Fibroblast of upper back skin (primary cell): ENCODE measurements at places on chromosomes 11 and 22.

GRCh38 chr11:9153651-9154050 is 62.3 kb upstream of the SCUBE2 start:
- no peak for DNase-seq

DNA sequence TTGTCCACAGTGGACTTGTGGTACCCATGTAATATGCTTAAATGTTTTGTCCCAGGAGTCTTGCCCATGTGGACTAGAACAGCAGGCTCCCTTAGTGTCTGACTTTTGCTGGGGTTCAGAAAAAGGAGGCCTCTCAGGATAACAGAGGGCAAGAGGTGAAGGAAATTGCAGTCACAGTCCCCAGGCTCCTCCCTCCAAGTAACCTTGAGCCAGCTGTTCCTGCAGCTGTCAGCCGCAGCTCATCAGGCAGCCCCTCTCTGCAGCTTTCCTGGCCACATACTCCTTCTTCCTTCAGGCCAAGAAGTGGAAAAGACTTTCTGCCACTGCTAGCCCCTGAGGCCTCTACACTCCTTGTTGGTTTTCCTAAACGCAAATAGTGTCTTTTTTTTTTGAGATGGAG is 6.3 kb upstream of the MYO18B start:
- no peak for DNase-seq

GRCh38 chr22:48493733-48494132 is 1333.9 kb downstream of the BRD1 start:
- DNase-seq = no peak

DNA sequence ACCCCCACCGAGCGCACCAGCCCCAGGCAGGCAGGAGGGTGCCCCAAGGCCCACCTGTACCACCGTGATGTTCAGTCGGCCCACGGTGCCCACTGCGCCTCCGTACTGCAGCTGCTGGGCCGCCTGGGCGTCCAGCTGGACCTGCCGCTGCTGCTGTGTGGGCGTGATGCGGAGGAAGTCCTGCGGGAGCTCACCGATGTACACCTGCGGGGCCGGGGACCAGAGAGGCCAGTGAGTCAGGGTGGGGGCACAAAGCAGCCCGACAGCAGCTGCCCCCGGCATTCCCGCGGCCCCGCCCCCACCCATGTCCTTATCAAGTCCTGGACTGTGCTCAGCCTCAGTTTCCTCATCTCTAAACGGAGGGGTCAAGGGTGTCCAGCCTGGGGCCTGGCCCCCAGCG is 13.8 kb downstream of the TOLLIP start:
- no peak for DNase-seq

DNA sequence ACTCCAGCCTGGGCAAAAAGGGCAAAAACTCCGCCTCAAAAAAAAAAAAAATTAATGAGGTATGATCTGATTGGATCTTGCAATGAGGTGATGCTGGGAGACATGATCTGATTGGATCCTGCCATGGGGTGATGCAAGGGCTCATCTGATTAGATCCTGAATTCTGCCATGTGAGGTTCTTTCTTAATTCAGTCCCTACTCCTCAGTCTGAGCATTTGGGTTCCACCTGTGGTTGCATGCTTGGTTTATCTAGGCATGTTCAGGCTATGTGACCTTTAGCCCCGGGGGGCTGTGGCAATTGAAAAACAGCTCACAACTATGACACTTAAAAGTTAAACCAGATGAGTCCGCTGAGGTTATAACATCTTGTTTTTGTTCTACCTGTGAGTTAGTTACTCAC is 4.8 kb upstream of the TRIM6 start:
- no peak for DNase-seq

DNA sequence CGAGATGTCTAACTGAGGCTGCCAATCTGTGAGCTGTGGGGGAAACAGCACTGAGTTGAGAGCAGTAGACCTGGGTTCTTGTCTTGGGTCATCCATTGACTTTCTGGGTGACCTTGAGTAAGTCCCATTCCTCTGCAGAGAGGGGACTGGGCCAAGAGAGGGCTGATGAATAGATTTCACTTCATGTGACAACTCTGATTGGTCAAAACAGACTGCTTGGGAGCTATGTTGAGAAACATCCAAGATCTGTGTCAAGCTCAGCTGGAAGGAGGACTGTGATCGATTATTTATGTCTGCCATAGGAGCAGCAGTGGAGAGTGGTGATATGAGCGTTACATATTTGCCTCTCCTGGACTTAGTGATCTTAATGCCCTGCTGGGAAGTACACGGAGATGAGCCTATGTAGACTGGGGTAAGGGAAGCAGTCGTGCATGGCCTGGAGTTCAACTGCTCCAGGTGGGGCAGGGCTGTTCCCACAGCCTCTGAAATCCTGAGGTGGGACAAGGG is 47.7 kb downstream of the OTOG start:
- DNase-seq = no peak

DNA sequence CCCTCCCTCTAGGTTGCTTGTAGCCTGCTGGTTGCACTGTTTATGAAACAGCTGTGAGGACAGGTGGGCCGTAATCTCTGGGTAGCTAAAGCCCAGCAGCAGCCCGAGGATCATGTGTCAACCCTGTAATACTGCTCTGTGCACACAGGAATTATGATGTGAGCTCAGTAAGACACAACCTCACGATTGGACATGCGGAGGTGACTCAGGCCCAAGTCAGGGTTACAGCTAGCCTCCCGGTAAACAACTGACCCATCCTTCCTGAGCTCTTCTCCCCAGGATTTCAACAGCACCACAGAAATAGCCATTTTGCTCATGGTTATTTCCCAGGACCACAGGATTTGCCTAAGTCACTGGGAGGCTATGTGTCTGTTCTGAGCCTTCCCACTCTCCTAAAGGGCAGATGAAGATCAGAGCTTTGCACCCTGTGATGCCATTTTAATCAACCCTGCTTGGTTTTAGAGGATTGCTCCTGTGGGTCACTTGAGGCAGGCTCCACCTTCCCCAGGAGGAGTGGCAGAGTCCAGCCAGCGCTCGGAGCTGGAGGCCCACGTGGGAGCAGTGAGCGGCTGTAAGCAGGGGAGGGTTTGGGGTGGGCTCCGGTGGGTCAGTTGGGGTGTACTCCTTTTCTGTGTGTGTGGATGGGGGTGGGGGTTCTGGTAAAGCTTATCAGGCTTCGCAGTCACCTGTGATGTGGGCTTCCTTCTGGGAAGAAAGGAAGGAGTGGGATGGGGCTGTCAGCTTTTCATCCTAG is at the start of gene AMPD3:
AMPD3 (plus strand) TSS at position 387 of the 754 bp plus-strand sequence. CDS start 6,256 bp downstream, outside the sequence.
- peak; percentile 68 for DNase-seq

- no peak for DNase-seq
These were observed 92.2 kb downstream of the LUZP2 start for GRCh38 chr11:24589064-24589463.

- DNase-seq = no peak
These were observed 2.8 kb downstream of the MYH9 start for GRCh38 chr22:36384766-36385481.

DNA sequence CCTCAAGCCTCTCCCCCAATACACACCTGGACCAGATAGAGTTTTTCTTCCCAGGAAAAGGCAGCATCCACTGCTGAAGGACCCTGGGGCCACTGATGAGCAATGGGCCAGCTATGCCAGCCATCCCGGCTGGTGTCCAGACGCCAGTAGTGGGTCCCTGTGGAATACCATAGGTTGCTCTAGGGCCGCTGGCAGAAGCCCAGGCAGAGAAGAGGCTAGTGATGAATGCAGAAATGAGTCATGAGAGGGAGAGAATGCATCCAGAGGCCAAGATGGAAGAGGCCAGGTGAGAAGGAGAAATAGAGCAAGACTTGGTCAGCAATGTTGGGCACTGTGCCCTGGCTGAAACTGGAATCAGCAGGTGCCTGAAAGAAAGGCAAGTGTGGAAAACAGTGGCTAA is 8.9 kb downstream of the HPX start:
- peak; percentile 85 for DNase-seq

DNA sequence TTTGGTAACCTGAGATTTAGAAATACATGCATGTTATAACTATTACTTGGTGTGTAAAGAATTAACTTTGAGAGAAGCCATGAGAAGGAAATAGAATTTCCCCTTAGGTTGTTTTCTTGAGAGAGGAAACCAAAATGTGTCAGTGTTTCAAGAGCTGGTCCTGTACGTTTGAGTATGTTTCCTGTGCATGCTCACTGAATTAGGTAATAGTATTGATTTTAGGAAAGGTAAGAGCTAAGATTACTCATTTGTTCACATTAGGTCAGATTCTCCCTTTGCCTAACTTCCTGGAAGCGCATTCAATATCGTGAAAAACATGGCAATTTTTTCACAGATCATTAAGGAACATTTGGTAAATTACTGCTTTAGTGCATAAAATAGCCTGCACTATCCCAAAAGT is 49.3 kb upstream of the RDX start:
- no peak for DNase-seq
